ENCODE measurements at places on chromosomes 12 and 14.

DNA sequence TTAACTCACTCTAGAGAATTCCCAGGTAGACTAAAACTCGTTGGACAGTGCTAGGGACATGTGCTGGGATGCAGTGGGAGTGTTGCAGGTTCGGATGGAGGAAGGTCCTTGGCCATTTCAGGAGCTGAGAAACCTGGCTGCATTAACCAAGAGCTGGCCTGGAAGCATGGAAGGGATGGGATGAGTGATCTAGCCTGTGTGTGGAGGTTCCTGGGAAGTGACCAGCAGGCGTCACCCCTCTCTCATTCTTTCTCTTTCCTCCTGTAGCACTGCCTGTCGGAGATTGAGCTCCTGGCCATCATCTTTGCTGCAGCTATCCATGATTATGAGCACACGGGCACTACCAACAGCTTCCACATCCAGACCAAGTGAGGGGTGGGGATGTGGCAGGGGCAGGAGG, 15.6 kb downstream of the PPP1R1A start:
- DNase-seq = no peak

GRCh38 chr12:101838628-101839323, 8.0 kb upstream of the GNPTAB start:
- DNase-seq = no peak

DNA sequence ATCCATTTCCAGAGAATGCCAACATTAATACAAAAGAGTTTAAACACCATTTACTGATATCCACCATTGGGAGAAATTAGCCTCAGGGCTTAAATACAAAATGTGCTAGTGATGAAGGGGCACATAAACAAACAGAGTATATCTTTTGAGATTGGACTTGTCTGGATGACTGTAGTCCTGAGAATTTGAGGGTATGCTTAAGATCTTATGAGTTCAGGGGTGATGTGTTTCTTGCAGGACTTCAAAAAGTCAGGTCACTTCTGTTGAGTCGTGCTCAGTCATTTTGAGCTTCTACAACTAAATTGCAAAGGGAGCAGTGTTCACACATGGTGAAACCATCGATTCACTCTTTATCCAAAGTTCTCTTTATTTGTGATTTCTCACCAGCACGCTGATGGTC, 425.7 kb downstream of the ATP23 start:
- no peak for DNase-seq

DNA sequence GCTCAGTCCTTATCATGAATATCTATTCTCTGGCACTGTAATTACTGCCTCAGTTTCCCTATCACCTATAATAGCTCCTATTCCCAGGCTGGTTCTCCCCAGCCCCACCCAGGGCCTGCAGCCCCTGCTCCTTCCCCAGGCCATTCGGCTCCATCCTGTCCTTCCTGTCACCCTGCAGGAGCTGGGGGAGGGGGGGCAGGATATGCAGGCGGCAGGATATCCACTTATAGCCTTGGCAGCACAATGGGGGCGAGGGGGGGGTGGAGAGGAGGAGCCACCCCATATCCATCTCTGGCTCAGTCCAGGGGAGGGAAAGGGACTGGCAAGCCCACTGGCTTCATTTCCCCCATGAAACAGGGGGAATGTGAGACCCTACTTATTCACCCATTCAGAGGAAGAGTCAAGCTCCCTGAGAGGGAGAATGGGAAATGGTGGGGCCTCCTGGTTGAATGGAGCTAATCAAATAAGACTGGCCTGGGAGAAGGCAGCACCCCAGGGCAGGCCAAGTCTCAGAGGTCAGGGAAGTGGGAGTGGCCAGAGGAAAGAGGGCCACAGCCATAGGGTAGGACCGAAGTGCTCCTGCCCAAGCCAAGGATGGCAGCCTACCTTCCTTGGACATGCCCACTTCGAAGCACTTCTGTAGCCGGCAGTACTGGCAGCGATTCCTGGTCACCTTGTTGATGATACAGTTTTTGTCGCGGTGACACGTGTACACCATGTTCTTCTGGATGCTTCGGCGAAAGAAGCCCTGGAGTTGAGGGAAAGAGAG, 7.8 kb upstream of the ITGB7 start:
- no peak for DNase-seq

DNA sequence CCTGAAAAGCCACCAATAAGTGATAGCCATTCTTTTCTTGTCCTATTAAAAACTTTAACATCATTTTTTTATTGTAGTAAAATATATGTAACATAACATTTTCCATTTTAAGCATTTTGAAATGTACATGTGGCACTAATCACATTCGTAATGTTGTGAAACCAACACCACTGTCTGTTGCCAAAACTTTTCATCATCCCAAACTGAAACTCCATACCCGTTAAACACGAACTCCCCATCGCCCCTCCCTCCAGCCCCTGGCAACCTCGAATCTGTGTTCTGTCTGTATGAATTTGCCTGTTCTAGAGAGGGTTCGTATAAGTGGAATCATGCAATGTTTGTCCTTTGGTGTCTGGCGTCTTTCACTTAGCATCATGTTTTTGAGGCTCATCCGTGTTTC, 75.9 kb downstream of the CCDC92 start:
- no peak for DNase-seq

DNA sequence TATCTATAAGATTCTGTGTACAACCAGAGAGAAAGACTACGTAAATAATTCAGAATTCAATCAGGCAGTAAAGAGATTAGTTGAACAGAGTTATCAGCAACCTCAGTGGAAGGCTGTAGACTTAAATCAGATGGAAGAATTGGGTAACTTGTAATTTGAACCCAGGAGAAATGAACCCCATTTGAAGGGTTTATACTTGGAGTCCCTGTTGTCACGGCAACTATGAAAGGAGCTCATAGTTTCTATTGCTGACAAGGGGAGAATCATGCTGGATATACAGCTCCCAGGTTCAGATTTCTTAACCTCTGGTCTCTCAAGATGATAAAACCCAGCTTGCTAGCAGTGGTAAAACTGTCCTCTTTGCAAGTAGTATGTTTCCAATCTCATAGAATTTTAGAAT, 54.4 kb upstream of the BMP4 start:
- no peak for DNase-seq

- DNase-seq = no peak
These were observed 127.5 kb downstream of the TGFB3 start for GRCh38 chr14:75854111-75854799.

DNA sequence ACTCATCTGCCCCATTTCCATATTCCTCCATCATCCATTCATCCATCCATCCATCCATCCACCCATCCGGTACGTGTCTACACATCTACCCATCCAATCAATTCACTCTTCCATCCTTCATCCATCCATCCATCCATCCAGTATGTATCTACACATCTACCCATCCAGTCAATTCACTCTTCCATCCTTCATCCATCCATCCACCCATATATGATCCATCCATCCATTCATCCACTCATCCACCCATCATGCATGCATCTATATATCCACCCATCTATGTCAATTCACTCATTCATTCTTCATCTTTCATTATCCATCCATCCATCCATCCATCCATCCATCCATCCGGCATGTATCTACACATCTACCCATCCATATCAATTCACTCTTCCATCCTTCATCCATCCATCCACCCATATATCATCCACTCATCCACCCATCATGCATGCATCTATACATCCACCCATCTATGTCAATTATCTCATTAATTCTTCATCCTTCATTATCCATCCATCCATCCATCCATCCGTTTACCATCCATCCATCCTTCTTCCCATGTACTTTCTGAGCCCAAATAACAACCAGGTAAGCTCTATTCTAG, 108.6 kb upstream of the NOS1 start:
- DNase-seq = no peak

- DNase-seq = no peak
These were observed 17.7 kb downstream of the IRAK4 start for GRCh38 chr12:43776498-43776897.

GRCh38 chr14:91279354-91279753, 34.9 kb upstream of the GPR68 start:
- no peak for DNase-seq

- no peak for DNase-seq
These were observed 234.9 kb upstream of the CAND1 start for GRCh38 chr12:67034110-67034879.
